ENCODE measurements at places on chromosomes 3 and 15. TPM values are rescaled to one million over a fixed set of nuclear protein-coding genes. Genes with fewer than 3 reads are reported as not detected.

Gene IQCF5
- not detected for total RNA-seq

Gene PRSS50
- total RNA-seq: 0.32 TPM

Gene ACOX2
- total RNA-seq: 10.4 TPM

Gene LINGO1
- 0.36 TPM for total RNA-seq

Gene NR2E3
- not detected for total RNA-seq

Gene ARL8B
- 50.9 TPM for total RNA-seq

Gene GABRB3
- total RNA-seq: 1.8 TPM

Gene HGD
- total RNA-seq: 0.37 TPM

GRCh38 chr3:104437891-104438290, 928.8 kb upstream of the ALCAM start:
- DNase-seq: no peak

GRCh38 chr15:62608369-62608768, 434.2 kb upstream of the TPM1 start:
- no peak for DNase-seq

DNA sequence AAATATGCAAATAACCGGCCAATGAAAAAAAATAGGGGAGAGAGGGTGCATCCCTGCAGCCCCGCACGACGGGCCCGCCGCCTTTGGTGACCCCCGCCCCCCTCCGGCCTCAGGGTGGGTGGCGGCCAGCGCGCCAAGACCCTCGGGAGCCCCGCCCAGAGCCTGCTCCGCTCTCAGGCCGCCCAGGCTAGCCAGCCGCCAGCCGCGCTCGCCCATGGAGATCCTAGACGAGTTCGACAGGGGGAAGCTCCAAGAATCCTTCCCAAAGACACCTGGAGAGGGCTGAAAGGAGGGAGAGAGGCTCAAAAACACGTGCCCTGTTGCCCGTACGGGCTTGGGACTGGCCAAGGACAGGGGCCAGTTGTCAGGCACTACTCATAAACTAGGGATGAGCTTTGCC, 434.0 kb downstream of the NR2F2 start:
- DNase-seq: no peak

DNA sequence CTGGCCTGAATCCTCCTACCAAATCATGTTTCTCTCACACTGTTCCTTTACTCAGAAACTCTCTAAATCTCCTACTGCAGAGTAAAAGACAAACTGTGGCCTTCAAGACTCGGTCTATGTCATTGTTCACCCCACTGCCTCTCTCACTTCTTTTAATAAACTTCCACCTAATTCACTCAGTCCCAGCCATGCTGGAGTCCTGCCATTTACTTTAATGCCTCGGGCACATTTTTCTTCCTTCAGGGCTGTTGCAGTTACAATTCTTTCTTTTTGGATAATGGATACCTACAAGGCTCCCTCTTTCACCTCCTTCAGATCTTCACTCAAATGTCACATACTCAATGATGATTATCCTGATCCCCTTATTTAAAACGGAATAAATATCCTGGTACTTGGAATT, 955.6 kb downstream of the ROBO1 start:
- no peak for DNase-seq

DNA sequence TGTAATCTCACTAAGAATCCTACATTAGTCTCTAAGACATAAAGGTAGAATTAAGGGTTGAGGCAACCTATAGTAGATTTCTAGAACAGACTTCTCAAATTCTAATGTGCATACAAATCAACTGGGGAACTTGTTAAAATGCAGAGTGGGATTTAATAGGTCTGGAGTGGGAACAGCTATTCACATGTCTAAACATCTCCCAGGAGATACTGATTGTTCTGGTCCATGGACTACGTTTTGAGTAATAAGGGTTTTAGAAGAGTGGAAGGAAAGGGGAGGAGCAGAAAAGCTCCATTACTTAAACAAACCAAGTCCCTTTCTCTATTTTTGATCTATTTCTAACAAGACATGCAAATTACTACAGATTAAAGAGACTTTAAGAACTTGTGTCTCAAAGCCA, 524.8 kb downstream of the TUSC7 start:
- no peak for DNase-seq

GRCh38 chr3:71825551-71826283, 40.8 kb upstream of the PROK2 start:
- DNase-seq: no peak

GRCh38 chr3:178388473-178388872, 147.8 kb upstream of the KCNMB2 start:
- DNase-seq: no peak

DNA sequence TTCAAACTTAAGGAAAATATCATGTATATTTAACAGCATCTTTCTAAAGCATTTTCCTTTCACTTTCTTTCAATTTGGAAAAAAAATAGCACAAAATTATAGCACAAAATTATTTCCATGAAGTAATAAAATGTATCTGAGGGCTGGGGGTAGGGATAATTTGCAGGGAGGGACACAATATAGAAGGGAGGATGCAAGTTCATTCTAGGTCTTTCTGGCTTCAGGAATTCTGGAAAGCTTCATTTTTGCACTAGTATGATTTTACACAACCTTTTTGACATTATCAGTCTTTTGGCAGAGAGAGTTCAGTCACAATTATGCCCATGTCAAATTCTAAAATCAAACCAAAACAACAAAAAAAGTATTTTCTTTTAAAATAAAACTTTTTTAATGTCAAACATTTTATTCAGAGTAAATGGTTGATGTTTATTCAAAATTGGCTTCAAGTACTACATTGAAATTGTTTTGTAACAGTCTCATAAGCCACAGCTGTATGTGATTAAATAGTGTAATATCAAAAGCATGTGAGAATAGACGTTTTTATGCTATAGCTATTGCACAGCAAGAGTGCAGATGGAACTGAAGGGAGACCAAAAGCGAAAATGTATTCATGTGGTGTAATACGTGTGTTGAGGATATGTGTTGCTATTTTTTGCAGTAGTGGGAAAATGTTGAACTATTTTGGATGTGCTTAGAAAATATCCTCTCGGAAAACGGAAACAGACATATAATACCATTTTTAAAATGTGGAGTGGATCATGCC, 5.8 kb downstream of the RBMS3 start:
- DNase-seq: no peak

DNA sequence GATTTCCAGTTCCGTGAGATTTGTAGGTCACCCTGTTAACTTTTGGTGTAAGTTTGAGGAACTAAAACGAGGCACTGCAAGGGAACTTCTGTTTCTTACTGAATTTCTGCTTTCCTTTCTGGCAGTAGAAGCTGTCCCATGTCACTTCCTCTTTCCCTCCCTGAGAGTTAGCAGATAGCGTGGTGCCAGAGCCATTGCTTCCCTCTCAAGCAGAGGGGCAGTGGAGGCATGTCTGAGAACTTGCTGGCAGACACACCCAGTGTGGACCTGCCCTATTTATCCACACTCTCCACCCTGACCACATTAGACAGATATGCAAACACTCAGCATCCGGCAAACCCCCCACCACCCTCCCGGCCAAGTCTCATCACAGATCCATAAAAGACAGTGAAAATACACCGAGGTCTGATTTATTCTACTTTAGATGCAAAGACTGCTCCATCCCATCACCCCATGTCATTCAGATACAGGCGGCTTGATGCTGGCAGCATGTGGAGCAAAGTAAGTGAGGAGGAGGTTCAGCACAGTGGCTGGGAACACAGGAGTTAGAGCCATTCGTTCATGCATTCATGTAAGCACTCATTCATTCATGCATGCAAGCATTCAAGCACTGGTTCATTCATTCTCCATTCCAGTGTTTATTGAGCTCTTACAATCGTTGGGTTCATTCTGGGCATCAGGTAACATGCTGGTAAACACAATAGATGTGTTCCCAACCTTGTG, 324.7 kb downstream of the SHQ1 start:
- no peak for DNase-seq

DNA sequence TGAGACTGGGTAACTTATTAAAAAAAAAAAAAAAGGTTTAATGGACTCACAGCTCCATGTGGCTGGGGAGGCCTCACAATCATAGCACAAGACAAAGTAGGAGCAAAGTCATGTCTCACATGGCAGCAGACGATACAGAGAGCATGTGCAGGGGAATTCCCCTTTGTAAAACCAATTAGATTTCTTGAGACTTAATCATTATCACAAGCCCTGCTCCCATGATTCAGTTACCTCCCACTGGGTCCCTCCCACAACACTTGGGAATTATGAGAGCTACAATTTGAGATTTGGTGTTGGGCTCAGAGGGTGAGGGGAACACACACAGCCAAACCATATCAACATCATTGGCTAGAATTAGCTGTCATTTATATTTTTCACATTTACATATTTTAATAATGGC, 221.0 kb downstream of the RSRC1 start:
- no peak for DNase-seq

GRCh38 chr15:69869881-69870505, 227.7 kb downstream of the TLE3 start:
- no peak for DNase-seq

- no peak for DNase-seq
Measured at GRCh38 chr15:42404461-42405235, 45.3 kb downstream of the CAPN3 start.

GRCh38 chr3:142888481-142889211, at the start of gene PCOLCE2:
TSS of gene PCOLCE2 (minus strand) at chr3:142889083. CDS start at chr3:142888896, 187 bp downstream.
- DNase-seq: no peak

DNA sequence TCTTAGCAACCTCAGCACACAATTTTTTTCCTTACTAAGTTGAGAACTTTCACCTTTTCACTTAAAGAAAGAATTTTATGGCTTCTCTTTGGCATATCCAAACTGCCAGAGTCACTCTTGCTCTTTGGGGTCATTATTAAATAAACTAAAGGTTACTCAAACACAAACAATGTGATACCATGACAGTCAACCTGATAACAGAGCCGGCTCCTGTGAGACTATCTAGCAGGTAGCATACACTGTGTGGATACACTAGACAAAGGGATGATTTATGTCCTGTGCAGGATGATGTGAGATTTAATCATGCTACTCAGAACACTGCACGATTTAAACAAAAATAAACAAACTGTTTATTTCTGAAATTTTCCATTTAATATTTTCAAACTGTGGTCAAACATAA, 35.6 kb downstream of the LRRFIP2 start:
- DNase-seq: no peak

DNA sequence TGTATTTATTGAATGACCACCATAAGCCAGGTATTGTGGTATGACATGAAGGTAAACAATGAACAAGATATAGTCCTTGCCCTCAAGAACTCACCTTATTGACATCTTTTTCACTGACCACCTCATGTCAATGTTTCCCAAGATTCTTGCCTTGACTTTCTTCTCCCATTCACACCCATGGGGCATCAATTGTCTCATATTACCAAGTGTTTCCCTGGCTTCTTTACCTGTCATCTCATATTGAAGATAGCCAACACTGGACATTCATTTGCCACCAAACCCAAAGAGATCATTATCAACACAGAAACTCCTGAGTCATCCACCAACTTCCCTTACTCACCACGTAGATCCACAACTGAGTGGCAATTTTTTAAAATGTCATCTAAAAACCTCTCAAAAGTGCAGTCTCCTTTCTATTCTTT, 2.2 kb downstream of the EFHB start:
- DNase-seq: no peak

GRCh38 chr3:28076246-28076645, 165.2 kb upstream of the CMC1 start:
- no peak for DNase-seq

DNA sequence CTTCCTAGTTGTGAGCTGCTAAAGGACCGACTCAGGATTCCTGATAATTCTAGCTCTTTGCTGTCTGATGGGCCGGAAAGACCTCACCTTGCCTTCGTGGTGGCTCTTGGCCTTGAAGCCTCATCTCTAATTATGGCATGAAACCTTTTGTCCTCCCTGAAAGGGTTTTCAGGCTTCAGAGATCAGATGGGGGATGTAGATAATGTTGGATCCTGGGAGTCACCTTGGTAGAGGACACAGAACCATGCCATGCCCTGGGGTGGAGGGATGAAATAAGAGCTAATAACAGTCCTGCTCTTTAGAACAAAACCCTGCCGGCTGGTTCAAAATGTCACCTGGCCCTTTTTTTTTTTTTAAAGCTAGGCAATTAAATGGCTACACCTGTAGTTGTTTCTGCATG, 50.8 kb upstream of the SYN2 start:
- DNase-seq: no peak

DNA sequence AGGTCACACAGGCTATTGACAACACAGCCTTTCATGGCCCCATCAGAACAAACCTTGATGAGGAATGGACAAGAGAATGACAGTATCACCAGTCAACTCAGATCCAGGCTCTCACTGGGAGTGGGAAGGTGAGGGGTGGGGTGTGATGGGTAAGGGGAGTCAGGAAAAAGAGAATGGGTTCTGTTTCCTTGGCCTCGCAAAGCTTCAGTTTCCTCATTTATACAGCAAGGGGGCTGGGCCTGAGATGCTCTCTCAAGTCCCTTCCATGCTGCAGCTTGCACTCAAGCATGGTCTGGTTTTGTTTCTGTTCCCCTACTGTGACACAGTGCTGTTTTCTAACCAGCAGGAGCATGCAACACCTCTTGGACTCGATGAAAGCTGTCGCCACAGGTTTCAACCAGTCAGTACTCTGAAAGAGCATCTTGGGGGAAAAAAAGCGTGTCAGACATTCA, 65.7 kb upstream of the IL12A start:
- no peak for DNase-seq

DNA sequence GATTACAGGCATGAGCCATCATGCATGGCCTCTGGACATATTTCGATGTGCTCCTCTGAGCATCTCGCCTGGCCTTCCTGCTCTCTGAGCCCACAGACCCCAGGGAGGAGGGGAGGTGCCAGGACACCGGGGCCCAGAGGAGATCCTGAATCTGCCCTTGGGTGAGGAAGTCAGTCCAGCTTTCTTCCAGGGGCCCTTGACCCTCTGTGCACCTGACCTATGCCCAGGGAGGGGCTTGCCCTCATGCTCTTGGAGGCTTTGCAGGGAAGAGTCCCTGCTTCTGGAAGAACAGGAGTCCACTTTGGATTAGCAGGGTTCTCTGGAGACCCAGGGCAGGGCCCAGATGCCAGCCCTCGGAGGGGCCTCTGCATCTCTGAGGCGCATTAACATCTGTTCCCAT, 1.4 kb downstream of the ACSBG1 start:
- DNase-seq: no peak

DNA sequence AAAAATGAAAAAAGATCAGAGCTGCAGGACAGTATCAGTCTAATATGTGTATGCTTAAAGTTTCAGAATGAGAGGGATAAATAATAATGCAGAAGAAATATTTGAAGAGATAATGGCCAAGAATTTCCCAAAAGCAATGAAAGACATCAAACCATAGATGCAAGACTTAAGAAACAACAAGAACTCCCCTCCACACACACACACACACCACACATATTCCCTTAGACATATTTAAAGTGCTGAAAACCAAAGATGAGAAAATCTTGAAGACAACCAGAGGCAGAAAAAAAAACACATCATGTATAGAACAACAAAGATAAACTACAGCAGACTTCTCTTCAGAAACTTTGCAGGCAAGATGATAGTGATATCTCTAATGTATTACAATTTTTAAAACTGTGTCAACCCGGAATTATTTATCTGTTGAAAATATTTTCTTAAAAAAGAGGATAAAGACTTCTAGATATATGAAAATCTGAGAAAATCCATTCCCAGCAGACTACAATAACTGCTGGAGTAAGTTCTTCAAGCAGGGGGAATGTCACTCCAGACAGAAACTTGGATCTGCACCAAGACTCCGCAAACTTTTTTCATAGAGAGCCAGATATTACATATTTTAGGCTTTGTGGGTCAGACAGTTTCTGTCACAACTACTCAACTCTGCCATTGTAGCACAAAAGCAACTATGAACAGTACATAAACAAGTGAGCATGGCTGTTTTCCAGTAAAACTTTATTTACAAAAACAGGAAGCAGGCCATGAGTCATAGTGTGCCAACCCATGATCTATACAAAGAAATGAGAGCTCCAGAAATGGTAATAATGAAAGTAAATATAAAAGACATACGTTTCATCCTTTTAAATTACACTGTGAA, 223.4 kb upstream of the CGNL1 start:
- no peak for DNase-seq

GRCh38 chr3:162865466-162865865, 1368.9 kb downstream of the OTOL1 start:
- no peak for DNase-seq

Data from omental fat pad (tissue), 4 donors.